Lower leg skin (tissue), 4 donors: ENCODE measurements at places on chromosomes 1 and 21.

- no peak for DNase-seq
Observed at GRCh38 chr1:64087768-64088167, 115.7 kb upstream of the UBE2U start.

- DNase-seq = no peak
Observed at GRCh38 chr1:112004076-112004475, 14.6 kb upstream of the KCND3 start.

GRCh38 chr1:165467706-165468105 lies 22.8 kb upstream of the RXRG start:
- DNase-seq = no peak

DNA sequence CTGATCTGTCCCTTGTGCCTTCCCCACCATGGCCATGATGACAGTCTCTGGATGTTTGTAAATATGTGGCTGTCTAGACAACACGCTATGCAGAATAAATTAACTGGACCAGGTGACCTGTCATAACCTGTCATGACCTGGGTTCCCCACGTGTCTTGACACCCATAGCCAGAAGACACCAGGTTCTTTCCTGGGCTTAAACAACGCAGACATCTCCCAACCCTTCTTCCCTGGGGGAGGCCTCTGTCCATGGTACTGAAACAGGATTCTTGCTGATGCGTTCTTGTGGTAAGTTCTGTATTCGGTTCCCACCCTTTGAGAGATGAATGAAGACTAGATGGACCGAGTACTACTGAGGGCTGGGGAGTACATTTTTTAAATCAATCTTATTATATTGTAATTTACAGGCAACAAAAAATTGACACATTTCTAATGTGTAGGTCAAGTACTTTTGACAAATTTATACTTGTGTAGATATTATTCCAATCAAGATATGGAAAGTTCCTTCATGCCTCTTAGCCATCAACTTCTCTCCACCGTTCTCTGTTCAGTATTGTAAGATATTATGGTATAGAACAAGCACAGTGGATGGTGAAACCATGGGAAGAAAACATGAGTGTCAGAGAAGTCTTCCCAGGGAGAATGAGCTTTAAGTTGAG lies 738.8 kb downstream of the PTPRU start:
- DNase-seq = no peak

DNA sequence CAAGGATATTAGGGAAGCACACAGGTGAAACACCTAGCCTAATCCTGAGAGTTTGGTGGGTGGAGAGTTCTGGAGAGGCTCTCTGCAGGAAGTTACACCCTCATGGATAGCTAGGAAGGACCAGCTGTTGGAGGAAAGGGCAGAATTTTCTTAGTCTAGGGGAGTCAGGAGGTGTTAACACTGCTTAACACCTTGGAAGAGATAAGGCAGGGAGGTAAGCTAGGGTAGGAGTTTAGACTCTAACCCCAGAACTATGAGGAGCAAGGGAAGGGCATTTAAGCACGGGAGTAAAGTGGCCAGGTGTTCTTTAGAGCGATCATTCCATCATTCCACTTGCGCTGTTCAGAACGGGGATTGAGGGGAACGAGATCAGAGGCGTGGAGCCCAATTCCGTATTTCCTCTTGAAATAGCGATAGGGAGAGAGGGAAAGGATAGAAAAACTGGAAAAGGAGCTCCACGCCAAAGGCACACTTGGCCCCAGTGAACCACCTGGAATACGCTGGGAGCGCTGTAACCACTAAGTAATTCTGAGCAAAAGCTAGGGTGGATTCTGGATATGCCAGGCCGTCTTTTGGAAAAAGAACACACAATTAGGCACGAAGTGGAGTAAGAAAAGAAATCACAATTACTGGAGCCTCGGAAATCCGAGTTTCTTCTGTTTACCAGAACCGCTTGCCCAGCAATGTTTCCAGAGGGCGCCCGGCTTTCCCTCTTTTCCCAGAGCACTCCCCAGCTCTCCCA lies 1.5 kb upstream of the GPR137B start:
- no peak for DNase-seq

- no peak for DNase-seq
Observed at GRCh38 chr1:91603409-91603808, 102.8 kb downstream of the CDC7 start.

- no peak for DNase-seq
Observed at GRCh38 chr1:209409780-209410179, 173.7 kb upstream of the CAMK1G start.

DNA sequence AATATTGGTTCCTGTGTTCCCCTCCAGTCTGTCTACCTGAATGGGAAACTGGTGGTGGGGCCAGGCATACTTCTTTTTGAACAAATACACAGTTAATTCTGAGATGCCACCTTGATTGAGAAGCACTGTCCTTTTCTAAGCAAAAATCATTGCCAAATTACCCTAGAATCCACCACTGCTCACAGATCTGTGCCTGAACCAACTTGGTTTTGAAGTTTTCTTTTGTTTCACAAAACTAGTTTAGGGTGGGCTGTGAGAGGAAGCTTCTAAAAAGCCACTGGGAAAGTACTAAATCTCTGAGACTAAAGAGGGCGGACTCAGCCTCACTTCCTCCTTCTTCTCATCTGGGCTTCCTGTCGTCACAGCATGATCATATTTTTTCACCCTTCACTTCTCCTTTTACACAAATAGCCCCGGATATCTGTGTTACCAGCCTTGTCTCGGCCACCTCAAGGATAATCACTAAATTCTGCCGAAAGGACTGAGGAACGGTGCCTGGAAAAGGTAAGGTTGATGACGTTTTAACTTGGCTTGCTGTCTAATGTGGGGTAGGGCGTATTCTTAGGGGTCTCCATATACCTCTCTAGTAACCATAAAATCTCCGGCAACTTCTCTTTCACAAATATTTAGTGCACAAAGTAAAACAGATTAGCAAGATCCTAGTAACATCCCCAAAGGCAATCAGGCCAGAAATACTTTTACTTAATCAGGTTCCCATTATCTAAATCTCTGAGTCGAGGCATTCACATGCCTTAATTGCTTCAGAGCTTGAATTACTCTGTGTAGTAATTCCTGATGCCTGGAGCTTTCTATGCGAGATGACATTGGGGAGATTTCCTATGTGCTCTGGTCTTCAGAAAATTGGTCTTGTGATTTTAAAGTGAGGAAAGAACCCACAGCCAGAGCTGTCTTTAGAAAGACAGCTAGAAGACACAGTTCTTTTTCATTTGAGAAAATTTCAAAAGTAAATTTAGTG lies at the start of gene CD53:
Gene CD53, plus strand, starts transcription at position 404 of the 976 bp plus-strand sequence. CDS start 18,261 bp downstream, outside the sequence.
- DNase-seq = peak; percentile 48

DNA sequence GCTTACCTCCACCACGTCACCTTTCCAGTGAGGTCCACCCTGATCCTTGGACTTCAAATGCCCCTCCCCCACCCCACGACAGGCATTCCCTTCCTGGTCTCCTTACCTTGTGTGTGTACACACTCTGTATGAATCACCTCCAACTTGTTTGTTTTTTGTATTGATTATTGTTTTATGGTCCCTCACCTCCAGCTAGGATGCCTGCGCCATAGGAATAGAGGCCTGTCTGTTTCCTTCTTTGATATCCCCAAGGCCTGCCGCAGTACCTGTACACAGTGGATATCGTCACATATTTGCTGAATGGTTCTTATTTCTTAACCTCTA lies 219.6 kb upstream of the POU3F1 start:
- DNase-seq = no peak

DNA sequence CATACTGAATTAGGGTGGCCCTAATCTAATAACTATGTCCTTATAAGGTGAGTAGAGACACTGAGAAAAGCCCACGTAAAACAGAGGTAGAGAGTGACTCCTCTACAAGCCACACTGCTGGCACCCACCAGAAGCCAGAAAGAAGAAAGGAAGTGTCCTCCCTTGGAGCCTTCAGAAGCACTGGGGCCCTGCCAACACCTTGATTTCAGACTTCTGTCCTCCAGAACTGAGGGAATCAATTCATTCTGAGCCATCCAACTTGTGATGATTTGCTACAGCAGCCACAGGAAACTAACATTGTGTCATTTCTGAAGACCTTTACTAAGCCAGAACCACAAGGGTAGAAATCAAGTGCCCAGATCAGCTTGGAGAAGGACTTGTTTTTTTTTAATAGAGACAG lies 15.0 kb downstream of the GNB1 start:
- no peak for DNase-seq

DNA sequence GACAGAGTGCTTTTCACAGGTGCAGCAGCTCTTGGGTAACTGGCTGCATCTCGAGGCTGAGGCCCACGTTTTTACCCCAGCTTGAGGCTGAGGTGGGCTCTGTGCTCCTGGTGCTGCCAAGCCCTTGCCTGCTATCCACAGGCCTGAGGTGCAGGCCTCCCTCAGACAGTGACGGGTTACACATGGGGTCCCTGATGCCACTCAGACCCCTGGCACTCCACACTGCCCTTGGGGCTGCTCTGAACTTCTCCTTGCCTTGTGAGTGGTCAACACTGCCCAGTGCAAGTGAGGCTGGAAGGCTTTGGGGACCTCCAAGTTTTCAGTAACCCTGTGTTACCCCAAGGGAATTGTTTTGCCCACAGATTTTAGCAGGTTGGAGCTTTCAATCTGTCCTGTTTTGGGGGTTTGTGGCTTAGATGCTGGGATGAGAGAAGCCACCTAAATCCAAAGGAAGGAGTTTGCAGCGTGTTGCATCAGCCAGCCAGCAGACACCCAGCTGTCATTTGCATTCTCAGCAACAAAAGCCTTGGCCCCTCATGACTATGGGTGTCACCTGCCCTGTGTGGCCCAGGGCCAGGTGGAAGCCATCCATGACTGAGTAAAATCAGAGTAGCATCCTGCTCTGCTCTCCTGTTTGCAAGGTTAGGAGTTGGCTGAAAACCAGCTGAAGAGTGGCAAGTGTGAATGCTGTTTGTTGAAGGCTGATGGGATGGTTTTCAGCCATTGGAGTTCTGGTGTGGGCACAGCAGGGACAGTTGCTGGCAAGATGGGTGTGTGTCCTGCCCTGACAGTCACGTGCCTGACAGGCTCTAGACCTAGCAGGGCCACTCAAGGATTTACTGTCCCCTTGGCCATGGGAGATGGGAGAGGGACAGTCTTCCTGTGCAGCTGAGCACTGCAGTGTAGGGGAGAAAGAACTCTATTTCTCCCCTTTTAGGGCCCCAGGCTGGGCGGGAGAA lies 3.2 kb downstream of the RNF187 start:
- no peak for DNase-seq

GRCh38 chr1:29052100-29052499 lies 71.6 kb downstream of the TMEM200B start:
- no peak for DNase-seq

- no peak for DNase-seq
Observed at GRCh38 chr1:192518700-192519099, 56.9 kb upstream of the RGS1 start.

DNA sequence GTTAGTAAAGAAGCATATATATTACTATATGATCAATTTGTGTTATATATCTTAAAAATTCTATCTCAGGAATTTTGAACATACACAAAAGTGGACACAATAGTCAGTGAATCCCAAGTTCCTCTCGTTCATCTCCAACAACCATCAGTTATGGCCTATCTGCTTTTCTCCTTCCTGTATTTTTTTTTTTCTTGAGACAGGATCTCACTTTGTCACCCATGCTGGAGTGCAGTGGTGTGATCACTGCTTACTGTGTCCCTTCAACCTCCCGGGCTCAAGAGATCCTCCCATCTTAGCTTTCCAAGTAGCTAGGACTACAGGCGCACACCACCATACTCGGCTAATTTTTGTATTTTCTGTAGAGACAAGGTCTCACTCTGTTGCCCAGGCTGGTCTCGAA lies 9.4 kb downstream of the SPEN start:
- no peak for DNase-seq

DNA sequence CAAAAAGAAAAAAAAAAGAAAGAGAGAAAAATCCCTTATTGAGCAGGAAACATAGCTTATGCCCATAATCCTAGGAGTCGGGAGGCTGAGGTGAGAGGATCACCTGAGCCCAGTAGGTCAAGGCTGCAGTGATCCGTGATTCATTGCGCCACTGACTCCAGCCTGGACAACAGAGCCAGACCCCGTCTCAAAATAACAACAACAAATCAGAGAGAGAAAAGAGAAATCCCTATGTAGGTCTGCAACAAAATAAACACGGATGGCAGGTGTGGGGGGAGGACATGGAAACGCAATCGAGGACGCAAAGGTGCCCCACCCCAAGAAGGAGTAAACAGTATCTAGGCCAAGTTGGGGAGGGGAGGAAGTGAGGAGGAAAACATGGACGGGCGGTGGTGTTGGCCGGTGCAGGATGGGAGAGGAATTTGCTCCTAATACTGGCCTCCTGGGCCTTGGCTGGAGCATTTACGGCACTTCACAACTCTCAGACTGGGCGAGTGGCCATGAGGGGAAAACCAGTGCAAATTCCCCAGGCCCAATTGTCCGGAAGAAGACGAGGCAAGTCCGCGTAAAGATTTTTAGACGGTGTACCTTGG lies 609 bp upstream of the CHTOP start:
- DNase-seq = no peak

DNA sequence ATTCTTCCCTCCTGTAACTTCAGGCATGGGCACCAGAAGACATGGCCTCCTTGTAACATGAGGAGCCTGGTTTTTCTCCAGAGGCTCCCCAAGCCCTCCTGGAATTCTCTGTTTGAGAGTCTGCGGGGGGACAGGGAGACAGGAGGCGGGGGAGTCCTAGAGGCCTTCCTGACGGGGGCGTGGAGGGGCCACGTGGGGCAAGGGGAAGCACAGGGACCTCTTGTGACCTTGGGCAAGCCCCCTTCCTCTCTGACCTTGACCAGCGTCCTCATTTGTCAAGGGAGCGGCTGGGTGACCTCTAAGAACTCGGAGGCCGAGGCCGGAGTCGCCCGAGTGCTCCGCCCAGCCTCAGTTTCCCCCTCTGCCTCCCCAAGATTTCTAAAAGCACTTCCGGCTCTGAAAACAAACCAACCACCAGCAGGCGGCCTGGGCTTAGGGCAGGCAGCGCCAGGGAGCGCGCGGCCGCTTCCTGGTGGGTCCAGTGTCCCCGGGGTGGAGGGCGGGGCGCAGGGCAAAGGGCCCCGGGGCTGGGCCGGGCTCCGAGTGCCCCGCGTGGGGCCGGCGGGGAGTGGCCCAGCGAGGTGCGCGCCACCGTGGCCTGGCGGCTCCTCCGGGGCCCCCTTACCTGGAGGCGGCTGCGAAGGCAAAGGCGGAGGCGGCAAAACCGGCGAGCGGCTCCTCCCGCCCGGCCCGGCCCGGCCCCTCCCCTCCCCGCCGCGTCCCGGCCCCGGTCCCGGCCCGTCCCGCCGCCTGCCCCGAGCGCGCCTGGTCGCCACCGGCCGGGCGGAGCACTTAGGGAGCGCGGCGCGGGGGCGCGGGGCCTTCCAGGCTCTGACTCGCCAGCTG lies at the start of gene TMCO4:
Gene TMCO4, minus strand, starts transcription at position 687 of the 846 bp plus-strand sequence. CDS start 19,158 bp downstream, outside the sequence.
- DNase-seq = peak; percentile 91

- no peak for DNase-seq
Observed at GRCh38 chr1:168362991-168363390, 82.3 kb downstream of the TBX19 start.

GRCh38 chr1:84742653-84743052 lies 52.4 kb upstream of the SSX2IP start:
- DNase-seq = no peak
